AG10803 (cell line): ENCODE measurements at places on chromosomes 5 and 9.

DNA sequence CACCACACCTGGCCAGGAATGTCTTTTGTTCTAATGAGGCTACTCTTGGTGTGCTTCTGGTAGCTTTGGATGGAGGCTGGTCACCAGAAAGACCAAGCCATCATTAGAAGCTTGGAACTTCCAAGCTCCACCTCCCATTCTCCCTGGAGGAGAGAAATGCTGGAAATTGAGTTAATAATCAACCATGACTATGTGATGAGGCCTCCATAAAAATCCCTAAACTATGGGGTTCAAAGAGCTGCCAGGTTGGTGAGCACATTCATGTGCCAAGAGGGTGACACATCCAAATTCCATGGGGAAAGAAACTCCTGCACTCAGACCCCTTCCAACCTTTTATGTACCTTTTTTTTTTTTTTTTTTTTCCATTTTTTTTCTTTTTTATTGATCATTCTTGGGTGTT is 105.5 kb upstream of the SPATA31C2 start:
- DNase-seq: no peak

- DNase-seq: no peak
Observed at GRCh38 chr5:106489004-106489403, 1181.7 kb downstream of the EFNA5 start.

DNA sequence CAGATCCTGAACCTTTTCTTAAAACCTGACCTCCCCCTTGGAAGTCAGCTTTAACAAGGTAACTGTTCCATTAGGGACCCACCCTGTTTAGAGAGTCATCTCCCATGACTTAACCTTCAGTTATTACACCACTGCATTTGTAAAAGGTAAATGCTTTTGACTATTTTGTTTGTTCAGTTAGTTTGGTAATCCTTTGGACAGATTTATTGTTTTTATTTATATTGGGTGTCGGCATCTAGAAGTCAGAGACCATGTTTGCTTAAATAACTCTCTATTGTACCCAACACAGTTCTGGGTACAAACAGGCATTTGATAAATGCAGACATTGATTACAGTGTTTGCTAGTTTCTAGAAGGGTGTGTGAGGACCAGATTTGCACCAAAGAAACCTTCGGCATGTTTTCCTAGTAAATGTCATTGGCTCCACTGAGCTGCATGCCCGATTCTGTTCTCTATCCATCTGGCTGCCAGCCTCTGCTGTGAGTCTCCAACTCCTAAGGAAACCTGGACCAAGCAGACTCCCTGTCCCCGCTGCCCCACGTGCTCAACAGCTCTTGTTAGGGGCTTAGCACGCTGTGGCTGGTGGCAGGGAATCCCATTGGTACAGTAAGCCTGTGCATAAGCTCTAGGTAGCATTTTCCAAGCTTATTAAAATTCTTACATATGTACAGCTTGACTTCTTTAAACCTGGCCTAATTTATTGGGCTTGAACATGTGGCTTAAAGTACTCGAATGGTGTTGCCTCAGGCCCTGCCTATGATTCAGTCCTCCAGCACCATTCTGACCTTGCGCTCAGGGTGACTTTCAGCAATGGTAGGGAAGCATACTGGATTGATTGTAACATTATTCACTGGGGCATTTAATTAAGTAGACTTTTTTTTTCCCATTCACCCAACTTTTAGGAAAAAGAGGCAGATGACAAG is 6.6 kb downstream of the PCBD2 start:
- DNase-seq: peak; percentile 27

- DNase-seq: no peak
Observed at GRCh38 chr5:40033009-40033408, 608.2 kb upstream of the DAB2 start.

- no peak for DNase-seq
Observed at GRCh38 chr5:76234665-76235064, 151.5 kb downstream of the SV2C start.

- no peak for DNase-seq
Observed at GRCh38 chr5:16666883-16667398, 50.1 kb upstream of the RETREG1 start.

GRCh38 chr5:158812408-158812807 is 287.3 kb downstream of the EBF1 start:
- no peak for DNase-seq

- no peak for DNase-seq
Observed at GRCh38 chr9:38289236-38289865, 103.2 kb upstream of the ALDH1B1 start.

GRCh38 chr9:38158628-38159027 is 89.6 kb upstream of the SHB start:
- no peak for DNase-seq

DNA sequence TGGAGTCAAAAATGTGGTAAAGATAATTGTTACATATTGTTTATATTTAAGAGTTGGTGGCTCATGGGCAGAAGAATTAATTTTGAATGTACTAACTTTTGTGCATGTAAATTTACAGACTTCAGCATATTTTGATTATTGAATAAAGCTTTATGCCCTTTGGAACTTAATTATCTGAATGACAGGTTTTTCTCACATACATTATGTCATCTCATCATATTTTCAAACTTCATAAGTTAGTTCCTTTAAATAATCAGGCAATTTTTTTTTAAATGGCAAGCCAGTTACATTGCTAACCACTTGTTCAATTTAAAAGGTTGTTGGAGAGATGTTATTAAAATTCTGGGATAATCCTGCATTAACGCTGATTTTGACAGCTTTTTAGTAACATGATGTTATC is 184.6 kb upstream of the EDIL3 start:
- DNase-seq: no peak

DNA sequence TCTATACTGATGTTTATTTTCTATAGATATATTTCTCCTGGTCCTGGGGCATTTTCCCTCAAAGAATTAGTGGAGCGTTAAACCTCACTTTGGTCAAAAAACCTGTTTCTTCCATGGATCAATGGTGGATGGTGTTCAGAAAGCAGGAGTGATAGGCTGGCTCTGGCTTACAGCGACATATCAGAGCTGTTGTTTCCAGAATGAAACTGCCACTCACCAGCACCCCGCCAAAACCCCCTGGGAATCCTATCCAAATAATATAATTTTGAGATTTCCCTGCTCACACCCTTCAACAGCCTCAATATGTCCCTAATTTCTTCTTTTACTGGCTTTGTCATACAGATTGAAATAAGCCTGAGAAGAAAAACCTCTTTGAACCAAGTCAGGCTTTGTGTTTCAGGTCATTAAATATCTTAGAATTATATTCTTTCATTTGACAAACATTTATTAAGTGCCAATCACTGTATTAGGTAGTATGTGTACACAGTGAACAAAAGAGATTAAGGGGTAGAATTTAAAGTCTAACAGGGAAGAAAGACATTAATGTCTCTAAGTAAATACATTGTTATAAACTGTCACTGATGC is 144.5 kb upstream of the GPR151 start:
- no peak for DNase-seq

DNA sequence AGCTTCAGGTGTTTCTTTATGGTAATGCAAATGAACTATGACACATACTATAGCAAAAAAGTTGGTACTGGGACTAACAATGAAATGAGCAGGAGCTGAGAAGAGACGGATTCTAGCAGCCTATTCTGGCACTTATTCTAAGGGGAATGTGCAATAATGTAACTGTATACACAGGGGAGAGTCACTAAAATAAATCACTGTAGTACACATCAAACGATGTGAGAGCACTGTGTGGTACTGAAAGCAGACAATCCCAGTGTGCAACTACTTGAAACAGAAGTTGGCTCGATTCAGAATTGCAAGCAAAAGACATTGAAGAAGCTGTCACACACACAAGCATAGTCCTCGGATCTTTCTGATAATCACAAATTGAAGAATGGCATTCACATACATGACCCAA is 1713.0 kb upstream of the CDH9 start:
- DNase-seq: no peak

GRCh38 chr5:97010606-97011005 is 74.7 kb downstream of the LNPEP start:
- DNase-seq: peak; percentile 23

DNA sequence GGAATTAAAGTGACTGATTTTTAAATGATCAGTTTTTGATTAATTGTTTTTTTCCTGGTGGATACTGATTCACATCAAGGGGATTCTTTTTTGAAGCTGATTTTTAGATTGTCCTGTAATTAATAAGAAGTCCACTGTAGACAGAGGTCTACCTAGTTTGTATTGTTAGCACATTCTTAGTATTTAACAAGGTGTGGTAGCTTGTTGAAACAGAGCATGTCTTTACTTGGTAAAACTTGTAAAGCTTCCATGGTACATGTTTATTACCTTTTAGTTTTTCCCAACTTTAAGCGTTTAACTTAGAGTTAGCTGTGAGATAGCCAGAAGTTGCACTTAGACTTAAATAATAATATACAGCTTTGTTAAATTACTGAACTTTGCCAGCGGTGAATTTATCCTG is 1.5 kb downstream of the BTF3 start:
- DNase-seq: no peak

DNA sequence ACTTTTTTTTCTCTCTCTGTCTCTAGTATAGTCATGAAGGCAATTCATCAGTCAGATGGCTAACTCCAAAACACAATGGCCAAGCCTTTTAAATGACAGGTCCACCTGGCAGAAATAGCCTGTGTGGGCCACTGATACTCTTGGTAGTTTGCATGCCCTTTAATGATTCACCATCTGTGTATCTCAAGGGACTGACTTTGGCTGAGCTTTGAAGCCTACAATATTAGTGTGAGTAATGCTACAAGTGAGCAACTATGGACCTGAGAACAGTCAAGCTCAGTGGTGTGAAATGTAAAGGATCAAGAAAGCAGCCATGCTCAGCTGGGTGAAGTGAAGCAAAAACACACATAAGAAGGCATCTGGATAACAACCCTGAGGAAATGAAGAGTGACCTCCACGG is 506.9 kb downstream of the TLE1 start:
- no peak for DNase-seq

GRCh38 chr9:91146391-91147019 is 215.2 kb downstream of the AUH start:
- no peak for DNase-seq

- no peak for DNase-seq
Observed at GRCh38 chr9:99808454-99808853, 13.2 kb upstream of the NR4A3 start.

DNA sequence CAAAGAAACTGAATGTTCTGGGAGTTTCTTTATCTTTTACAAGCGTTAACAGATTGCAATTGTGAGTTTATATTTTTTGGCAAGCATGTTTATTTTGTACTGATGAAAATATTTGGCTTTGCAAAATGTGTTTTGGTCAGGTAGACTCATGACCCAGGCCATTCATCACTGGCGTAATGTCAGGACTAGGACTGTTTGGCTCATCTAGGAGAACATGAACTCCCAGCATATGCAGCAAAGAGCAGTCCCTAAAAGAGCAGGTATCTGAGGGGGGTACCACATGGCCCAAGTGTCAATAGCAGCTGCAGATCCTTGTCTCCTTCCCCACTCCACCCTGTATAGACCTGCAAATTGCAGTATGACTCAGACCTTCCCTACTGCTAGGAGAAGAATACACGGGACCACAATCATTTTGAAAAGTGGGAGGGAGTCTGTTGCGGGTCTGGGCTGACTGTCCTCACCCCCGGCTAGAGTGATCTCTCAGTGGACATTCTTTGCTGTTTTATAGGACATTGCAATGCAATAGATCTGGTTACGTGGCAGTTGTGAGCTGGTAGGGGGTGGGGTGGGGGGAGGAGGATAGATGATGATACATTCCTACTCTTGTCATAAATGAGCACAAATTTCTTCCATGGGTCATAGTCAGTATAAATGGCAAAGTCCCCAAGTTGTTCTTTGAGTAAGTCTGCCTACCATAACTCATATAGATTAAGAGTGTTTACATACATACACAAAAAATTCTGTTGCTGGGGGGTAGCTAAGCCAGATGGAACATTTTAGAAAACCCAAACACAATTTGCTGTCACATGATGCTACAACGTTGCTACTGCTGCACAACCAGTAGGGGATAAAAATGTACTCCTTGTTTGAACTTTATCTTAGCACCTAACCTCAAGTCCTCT is 20.8 kb upstream of the SNCAIP start:
- no peak for DNase-seq

DNA sequence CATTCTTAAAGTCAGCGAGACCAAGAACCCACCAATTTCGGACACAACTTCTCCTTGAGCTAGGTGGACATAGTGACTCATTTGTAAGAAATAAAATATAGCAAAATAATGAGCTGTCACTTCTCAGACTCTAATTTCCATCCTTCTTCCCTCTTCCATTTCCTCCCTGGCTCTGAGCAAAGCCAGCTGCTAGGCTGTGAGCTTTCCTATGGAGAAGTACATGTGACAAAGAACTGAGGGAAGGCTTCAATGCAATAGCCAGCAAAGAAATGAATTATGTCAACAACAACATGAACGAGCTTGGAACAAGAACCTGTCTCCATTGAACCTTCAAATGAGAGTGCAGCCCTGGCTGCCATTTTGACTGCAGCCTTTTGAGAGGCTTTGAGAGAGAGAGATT is 25.9 kb upstream of the SELENOP start:
- no peak for DNase-seq

GRCh38 chr9:34114436-34114835 is 12.1 kb downstream of the DCAF12 start:
- no peak for DNase-seq

DNA sequence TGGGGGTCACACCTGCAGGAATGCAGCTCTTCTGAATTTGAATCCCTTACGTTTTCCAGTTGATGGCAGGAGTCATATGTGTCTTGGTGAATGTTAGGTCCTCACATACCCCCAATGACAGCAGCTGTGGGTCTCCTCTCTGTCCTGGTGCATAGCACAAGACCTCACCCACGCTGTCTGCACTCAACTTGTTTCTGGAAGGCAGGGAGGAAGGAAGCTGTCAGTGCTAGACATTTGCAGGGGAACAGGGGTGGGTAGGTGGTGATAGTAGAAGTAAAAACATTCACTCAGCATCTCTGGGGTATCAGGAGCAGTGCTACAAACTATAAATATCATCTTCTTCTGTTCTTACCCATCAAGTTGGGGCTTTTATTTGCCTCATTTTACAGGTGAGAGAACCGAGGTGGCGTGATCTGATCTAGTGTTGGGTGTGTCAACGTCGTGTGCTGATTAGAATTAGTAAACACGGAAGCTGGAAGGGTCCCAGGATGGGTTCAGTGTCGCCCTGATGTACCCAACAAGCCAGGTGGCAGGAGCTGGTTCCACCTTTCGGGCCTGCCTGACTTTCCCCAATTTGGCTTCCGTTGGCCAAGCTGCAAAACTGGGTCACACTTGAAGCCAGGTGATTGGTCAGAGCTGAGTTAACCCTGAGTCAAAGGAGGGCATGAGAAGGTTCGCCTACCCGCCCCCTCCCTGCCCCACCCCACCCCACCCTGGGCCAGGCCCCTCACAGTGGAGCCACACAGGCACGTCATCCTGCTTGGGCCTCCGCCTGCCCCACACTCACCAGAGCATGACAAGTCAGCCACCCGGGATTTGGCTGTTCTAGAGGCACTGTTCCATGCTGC is 15.8 kb downstream of the ERGIC1 start:
- DNase-seq: no peak

DNA sequence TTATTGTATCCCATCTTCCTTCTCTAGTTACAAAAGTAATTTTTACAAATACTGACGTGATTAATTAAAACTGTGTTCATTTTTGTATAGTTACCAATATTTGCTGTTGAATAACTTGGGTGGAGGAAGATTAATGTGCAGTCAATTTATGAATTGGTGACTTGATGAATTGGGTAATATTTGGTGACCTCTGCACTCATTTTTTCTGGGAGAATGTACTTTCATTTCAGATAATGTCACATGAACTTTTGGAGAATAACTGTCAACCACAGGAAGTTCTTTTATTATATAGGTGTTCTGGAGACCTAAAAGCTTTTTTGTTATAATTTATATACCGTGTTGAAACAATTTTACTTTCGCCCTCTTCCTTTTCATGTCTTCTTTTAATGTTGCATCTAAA is 26.4 kb upstream of the FKTN start:
- no peak for DNase-seq

GRCh38 chr9:132044176-132044875 is 35.3 kb downstream of the MED27 start:
- no peak for DNase-seq
